ENCODE measurements at places on chromosomes 6 and 20.

DNA sequence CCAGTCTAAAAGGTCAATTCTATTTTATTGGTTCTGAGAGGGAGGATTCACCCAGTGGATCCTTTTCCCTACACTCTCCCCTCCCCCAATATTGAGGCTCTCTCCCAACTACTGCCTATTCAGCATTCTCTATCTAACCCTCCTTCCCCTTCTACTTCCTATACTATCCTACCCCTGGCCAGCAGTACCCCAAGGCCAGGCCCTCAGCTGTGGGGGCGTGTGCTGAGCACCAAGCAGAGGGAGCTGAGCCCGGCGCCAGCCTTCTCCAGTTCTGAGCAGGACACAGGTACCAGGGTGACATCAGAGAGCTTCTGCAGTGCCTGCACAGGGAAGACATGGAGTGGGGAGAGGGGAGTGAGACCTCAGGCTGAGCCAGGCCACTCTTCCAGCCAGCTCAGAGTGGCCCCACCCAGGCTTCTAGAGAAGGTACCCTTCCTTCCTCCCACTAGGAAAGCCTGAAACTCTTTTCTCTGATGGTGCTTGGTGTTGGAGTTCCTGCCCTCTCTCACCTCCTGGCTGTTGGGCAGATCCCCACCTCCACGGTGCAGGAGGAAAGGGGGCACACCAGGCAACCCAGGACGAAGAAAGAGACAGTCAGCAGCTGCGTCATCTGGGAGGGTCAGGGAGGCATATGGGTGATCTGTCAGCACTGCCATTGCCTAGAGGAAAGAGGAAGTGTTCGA, 1.9 kb downstream of the DDAH2 start:
- DNase-seq = no peak

DNA sequence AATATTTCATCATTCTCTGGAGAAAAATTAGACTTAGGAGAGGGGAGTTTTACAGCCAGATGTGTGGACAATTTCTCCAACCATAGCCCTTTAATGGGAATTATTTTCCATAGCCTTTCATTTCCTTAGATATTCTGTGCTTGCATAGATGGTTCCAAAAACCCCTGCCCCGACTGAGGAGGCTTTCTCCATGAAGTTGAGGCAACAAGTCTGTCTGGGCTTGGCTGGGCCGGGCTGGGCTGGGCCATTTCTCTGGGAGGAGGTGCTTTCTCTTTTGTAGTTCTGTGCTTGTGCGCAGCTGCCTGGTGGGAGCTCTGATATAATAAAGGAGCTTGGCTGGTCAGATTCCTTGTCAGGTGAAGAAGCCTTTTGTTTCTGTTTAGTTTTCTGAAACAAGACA, 71.4 kb downstream of the SOBP start:
- no peak for DNase-seq

DNA sequence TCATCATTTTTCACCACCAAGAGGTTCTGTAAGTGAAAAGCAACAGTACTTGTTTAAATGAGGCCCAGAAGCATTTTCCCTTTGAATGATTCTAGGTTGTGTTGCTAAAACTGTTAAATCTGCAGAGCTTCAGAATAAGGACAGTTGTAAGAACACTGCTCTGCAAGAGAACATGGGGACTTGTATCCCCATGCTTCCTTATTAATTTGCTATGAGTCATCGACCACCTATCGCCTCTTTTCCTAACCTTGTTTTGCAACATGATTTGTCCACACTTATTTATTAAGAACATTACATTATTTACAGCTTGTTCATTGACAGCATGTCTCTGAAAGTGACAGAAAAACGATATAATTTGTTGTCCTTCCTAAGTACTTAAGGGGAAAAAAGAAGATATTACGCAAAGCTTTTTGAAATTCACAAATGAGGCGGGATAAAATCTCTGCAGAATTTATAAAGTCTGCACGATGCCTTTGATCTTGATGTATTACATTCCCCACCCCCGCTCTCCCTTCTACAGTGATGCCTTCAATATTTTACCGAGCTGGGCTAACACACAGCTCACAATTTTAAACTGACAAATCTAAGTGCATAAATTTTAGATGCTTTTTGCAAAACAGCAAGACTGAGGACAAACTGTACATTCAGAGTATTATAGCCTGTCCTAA, 220.0 kb upstream of the SPTLC3 start:
- no peak for DNase-seq

DNA sequence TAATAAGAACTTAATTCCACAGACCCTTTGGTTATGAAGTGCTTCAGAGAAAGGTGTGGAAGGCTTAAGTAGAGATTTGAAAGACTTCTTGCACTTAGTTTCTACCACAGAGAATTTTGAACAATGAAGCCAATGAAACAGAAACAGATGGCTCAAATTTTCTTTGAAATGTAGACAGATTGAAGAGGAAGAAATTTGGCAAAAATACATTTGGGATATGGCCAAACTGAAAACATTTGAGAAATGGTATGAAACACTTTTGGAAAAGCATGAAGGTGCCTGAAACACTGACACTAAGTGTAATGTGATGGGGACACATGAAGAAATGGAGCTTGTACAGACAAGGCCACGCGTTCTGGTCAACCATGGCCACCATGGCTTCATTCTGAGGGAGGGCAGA, 272.4 kb upstream of the EXOC2 start:
- DNase-seq = no peak

DNA sequence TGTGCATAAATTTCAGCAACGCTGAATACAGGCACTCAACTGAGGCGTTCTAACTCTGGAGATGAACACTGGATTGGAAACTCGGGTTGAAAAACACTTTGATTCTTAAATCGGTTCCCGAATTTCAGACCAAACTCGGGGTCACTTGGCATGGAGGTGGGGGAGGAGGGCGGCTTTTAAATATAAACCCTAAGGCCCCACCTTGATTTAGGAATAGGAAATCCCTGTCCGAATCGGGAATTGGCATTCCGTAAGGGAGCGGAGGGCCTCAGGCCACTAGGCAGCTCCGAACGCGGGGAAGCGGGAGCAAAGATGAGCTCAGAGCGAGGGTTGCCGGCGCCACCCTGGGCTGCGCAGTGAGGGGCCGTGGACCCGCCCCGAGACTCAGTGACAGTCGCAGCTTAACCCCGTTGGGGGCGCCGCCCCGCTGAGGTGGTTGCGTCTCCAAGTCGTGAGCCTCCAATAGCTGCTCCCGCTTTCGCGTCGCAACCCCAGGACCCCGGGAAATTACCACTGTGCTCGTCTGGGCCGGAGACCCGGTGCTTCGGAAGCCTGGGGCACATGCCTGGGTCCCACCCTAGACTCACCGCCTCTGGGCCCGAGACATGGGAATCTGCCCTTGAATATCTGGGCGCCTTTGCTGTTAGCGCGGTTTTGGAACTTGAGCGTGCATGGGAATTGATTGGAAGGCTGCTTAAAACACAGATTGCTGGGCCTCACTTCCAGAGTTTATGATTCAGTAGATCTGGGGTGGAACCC, 4.6 kb upstream of the SIM1 start:
- DNase-seq = no peak
